ENCODE measurements at places on chromosomes 13 and 19.

- DNase-seq = no peak
These were observed 265.3 kb downstream of the NALCN start for GRCh38 chr13:101150998-101151397.

GRCh38 chr19:2474232-2475017 lies 1.5 kb upstream of the GADD45B start:
- DNase-seq = peak; percentile 91

DNA sequence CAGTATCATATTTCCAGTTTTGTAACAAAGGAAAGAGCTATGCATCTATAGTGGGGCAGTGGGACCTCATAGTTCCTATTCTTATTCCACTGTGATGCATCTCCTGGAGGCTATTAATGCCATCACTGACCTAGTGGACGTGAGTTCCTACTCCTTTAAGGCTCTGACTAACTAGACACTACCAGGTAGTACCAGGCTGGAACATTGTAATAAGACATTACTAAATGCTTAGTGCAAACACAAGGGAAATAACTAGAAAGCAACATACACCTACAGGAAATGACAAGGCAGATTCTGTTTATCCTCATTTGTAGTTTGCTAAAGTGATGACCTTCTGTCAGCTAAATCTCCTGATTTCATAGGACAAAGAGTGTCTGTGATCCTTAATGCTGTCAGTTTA lies 192.5 kb downstream of the POSTN start:
- DNase-seq = no peak

GRCh38 chr13:28408235-28408848 lies 86.6 kb downstream of the FLT1 start:
- no peak for DNase-seq
